ENCODE measurements at places on chromosomes 3 and 15.
A peak's percentile ranks its signal among the peaks of the same experiment; 100 is the strongest.

DNA sequence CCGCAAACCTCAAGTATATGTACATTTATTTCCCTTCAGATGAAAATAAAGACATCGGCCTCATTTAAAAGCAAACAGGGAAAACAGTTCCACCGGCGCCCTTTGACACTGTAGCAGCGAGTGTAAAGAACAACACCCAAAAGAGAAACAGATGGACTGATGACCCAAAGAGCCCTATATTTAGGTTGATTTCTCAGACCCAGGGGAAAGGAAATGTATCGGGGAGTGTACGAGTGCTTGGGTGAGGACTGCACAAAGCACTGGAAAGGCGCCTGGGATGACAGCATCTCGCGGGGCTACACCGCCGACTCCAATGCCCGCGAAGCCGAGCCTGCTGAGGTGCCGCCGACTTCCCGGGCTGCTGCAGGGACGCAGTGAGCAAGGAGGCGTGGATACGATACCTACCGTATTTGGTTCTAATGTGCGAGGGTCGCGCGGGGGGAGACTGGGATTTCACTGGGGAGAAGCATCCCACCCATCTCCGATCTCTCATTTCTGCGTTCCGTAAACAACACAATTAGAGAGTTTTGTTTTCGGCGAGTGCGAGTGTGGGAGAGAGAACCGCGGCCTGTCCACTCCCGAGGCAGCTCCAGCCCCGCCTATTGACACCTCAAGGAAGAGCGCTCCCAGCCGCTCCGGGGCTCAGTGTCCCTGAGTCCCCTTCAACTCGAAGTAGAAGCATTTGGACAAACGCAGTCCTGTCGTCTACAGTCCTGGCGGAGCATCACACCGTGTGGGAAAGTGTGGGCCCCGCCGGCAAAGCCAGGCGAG lies 2.0 kb downstream of the MECOM start:
- DNase-seq: peak; percentile 73

DNA sequence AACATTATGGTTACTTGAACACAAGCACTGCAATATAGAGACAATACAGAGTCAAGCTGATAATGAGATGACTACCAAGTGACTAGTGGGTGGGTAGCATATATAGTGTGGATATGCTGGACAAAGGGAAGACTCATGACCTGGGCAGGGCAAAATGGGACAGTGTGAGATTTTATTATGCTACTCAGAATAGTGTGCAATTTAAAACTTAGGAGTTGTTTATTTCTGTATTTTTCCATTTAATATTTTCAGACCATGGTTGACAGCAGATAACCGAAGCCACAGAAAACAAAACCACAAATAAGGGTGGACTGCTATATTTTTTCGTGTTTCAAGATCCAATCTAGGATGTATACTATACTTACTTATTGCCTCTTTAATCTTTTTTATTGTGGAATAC lies 19.6 kb downstream of the GALK2 start:
- no peak for DNase-seq

DNA sequence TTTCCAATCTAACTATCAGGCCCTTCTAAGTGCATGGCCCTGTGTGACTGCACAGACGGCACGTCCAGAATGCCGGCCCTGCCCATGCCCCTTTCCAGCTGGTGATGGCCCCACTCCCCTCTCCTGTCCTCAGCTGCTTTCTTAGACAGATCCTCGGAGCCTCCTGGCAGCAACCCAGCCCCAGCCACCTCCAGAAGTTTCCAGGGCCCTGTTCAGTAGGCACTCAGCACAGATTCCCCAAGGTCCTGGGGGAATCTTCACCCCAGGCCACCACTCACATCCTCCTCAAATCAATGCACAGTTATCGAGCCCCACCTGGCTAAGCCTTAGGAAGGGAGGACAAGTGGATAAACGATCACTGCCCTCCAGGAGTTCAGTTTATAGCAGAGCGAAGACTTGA lies 1.4 kb upstream of the CRABP1 start:
- no peak for DNase-seq

GRCh38 chr3:19148768-19149091 lies 420 bp downstream of the KCNH8 start:
- no peak for DNase-seq

GRCh38 chr3:119279584-119280243 lies 14.5 kb upstream of the ARHGAP31 start:
- no peak for DNase-seq

GRCh38 chr15:70356919-70357318 lies 259.2 kb upstream of the TLE3 start:
- no peak for DNase-seq

DNA sequence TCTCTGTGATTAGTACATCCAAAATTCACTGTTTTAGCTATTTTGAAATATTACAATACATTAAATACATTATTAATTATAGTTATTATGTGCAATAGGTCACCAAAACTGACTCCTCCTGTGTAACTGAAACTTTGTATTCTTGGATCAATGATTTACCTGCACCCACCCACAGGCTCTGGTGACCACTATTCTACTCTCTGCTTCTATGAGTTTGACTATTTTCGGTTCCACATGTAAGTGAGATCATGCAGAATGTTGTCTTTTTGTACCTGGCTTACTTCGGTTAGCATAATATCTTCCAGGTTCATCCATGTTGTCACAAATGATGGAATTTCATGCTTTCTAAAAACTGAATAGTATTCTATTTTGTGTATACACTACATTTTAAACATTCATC lies 43.8 kb downstream of the SLC2A2 start:
- DNase-seq: no peak

All from activated CD4-positive, alpha-beta T cell treated with anti-CD3 and anti-CD28 coated beads, Interleukin-2, amount 10 ng/mL, durations not matched to agents 24 days and 14 days (primary cell).